ENCODE measurements at places on chromosomes 2 and 18.

DNA sequence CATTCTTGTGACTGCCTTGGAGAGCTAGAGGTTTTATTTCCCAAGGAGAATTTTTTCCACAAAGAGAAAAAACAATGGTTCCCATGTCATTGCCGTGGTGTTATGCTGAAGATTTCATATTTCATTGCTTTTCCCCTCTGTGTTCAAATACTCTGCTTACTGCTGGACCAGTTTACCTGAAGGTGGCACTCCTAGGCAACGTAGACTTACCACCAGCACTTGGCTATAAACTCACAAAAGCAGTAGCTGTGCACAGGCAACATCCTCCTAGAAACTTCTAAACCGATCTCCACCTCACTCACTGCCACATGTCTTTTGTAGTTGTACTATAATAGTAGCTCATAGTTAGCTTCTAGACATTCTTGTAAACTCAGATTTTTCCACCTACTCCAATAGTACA lies 1319.7 kb upstream of the CRIM1 start:
- DNase-seq = no peak

DNA sequence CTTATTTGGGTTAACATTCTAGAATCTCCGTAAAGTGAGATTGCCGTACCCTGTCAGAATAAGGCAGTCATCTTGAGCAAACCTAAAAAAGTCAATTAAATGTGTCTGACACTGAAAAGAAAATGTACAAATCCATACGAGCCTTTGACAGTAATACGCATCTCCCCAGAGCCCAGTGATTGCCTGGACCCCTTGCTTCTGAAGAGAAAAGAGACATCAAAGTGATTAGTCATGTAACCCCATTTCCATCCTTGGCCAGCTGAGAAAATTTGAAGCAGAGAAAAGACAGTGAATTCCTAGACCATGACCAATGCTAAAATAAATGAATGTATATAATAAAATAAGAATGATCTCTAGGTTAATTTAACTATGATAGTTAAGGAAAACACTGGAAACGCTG lies 1499.4 kb downstream of the SUCLG1 start:
- DNase-seq = no peak

GRCh38 chr2:235669269-235669831 lies 175.5 kb downstream of the AGAP1 start:
- peak; percentile 63 for DNase-seq

GRCh38 chr2:149421791-149422190 lies 91.4 kb downstream of the LYPD6 start:
- no peak for DNase-seq

All from fibroblast of the aortic adventitia (primary cell).